ENCODE measurements at places on chromosomes 3 and 15. TPM values are rescaled to one million over a fixed set of nuclear protein-coding genes. Genes with fewer than 3 reads are reported as not detected.

The DAZL gene
- total RNA-seq: not detected

The ZNF197 gene
- 13.7 TPM for total RNA-seq

The CCR1 gene
- not detected for total RNA-seq

The RAB5A gene
- total RNA-seq: 54.4 TPM

The KNG1 gene
- not detected for total RNA-seq
